ENCODE measurements at places on chromosomes 16 and 17. TPM values are rescaled to one million over a fixed set of nuclear protein-coding genes. Genes with fewer than 3 reads are reported as not detected.

Gene SHISA6
- total RNA-seq, result 0.73 TPM

DNA sequence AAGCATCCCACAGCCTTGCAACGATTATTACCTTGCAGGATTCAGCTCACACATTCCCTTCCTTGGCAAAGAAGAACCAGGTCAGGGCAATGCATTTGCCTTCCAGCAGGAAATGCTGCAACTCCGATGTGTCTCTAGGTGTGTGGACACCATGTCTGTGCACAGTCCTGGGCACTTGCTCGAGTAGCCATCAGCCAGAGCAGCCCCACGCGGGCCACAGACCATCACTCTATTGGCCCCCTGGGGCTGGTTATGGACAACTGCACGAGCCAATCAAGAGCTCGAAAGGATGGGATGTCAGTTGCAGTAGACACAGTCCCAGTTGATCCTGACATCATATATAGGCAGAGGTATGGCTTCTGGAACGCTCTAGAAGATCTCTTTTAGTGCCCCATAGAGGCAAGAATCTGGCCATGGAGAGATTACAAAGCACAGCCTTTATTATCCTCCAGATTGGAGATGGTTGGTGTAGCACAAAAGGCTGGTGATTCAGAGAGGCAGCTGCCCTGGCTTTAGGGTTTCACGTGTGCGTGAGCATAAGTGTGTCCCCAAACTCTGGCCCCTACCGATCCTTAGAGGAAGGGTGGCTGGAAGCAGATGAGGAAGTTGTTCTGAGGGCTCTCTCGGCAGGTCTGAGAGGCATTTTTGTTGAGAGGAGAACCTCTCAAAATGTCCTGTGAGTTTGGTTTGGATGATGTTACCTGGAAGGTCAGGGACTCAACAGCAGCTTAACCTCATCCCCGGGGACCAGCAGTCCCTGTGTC is 403.8 kb downstream of the SEC14L1 start:
- DNase-seq, result no peak

Gene NAGS
- 21.4 TPM for total RNA-seq

GRCh38 chr17:10956821-10957220 is 118.9 kb upstream of the PIRT start:
- DNase-seq, result no peak

GRCh38 chr17:7293159-7293558 is 1.3 kb downstream of the YBX2 start:
- DNase-seq, result peak; percentile 52

GRCh38 chr17:30519707-30520106 is 42.5 kb downstream of the GOSR1 start:
- no peak for DNase-seq

GRCh38 chr17:9976283-9977179 is 71.5 kb upstream of the RCVRN start:
- DNase-seq, result no peak

- DNase-seq, result no peak
Observed at GRCh38 chr17:21171970-21172510, 41.9 kb downstream of the TMEM11 start.

GRCh38 chr17:18043491-18043890 is 4.3 kb downstream of the GID4 start:
- DNase-seq, result no peak

Gene TBC1D3I
- total RNA-seq, result 0.55 TPM

DNA sequence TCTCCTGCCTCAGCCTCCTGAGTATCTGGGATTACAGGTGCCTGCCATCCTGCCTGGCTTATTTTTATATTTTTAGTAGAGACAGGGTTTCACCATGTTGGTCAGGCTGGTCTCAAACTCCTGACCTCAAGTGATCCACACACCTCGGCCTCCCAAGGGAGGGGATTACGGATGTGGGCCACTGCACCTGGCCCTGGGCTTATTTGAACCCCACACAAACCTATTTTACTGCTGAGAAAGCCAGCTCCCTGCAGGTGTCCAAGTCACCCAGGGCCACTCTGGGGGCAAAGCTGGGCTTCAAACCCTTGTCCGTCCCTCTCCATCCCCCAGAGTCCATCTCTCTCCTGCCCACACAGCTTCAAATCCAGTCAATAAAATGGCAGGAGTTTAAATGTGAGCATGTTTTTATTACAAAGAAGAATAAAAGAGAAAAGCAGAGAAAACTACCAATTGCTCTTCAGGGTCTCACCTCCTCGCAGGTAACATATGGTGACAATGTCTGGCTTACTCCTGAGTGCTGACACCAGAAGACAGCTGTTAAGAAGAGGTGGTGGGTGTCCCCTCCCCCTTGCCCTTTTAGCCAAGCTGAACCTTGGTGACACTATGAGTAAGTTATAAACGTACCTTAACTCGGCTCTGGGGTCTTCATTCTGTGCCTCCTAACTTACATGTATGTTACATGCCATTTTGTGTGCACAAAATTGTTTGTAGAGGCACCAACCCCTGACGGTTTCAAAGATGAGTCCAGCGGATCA is 45.4 kb downstream of the LAT start:
- DNase-seq, result no peak

GRCh38 chr16:14354561-14355351 is 275.3 kb downstream of the PARN start:
- DNase-seq, result peak; percentile 17

- DNase-seq, result no peak
Observed at GRCh38 chr17:38857271-38857670, 3.8 kb upstream of the RPL23 start.

- DNase-seq, result peak; percentile 66
Observed at GRCh38 chr17:16352667-16353316, 477 bp downstream of the CENPV start.

Gene MARVELD3
- total RNA-seq, result 46.9 TPM

- no peak for DNase-seq
Observed at GRCh38 chr17:16974569-16975276, 2.8 kb upstream of the TNFRSF13B start.

- DNase-seq, result peak; percentile 72
Observed at GRCh38 chr16:3038256-3038655, 1.5 kb upstream of the BICDL2 start.

- DNase-seq, result no peak
Observed at GRCh38 chr16:76278980-76279379, 1.8 kb downstream of the CNTNAP4 start.

GRCh38 chr17:59202320-59202719 is 7.5 kb upstream of the SMG8 start:
- no peak for DNase-seq
